ENCODE measurements at places on chromosomes 6 and 20. TPM values are rescaled to one million over a fixed set of nuclear protein-coding genes. Genes with fewer than 3 reads are reported as not detected.

GRCh38 chr20:47783828-47784598 is 1.3 kb downstream of the SULF2 start:
- DNase-seq: no peak

DNA sequence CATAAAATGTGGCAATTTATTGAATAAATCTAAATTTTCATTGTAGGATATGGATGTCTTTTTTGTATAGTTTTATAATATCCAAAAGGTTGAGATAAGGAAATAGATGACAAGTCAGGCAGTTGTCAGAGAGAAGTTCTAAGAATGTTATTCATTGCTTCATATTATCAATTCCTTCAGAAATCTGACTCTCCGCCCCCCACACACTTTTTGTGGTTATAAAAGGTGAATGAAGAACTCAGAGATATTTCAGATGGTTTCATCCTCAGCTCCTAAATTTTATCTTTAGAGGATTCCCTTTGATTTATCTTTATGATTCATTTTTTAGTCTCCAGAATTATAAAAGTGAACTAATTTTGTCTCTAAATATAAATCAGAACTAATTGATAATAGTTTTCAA is 136.1 kb upstream of the NOX3 start:
- DNase-seq: no peak

DNA sequence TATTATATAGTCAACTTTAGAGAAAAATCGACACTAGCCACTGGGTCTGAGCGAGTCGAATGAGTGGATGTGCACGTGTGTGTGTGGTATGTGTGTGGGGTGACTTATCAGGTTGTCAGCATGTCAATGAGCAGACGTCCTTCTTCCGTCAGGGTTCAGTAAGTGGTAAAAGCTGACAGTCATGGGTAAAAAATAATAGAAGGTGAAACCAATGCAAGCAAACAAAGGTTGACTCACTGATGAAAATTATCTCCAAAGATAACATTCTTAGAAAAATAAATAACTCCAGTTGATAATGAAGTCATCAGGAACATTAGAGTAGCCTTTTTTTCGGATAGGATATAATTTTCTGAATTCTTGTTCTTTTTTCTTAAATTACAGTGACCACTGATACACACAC is 243.8 kb upstream of the FOXQ1 start:
- peak; percentile 30 for DNase-seq

DNA sequence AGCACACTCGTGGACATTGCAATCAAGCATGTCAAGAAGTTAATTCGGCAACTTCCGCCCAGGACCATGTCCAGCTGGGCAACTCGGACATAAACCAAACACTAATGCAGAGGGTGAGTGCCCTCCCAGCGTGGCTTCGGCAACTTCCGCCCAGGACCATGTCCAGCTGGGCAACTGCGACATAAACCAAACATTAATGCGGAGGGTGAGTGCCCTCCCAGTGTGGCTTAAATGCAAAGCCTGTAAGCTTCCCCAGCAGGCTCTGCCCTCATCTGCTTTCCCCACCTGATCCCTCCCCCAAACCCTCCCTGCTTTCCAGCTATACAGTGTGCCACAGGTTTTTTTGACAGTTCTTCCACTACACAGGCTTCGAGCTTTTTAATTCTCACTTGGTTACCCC is 143.4 kb downstream of the PXDC1 start:
- no peak for DNase-seq

Gene TBX18
- total RNA-seq: 27.1 TPM

DNA sequence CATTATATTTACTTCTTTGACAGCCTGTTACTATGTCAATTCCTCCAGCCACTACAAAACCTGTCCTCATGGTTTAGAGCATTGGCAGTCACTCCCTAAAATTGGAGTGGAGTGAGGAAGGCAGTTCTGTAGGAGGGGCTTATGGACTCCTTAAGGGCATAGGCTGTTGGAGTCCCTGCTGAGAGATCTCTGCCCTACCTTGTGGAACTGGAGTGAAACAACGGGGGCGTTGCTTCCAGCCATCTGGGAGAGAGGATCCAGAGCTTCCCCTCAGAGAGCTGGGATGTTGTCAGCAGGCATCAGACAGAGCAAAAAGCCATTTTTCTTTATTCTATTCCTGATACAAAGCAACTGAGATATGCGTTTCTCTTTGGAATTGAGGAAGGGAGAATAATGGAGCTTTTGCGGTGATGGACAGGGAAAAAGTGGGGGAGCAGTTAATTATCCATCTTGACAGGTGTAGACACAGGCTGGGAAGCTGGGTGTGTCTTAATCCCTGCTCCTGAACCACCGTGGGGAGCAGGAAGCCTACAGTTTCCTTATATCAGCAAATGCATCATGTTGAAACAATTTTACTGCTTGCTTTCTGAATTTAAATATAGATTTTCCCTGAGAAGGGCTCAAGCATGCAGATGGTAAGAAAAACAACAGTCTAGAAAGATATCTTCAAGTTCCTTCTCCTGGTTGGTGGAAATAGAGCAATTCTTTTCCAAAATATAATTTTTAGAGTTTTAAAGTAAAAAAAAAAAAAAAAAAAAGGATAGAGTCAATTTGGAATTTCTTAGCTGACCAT is 402.5 kb downstream of the PLCB1 start:
- DNase-seq: no peak

Gene HLA-DMA
- 1.6 TPM for total RNA-seq

- no peak for DNase-seq
Observed at GRCh38 chr6:138310821-138311220, 66.9 kb upstream of the SMIM28 start.

DNA sequence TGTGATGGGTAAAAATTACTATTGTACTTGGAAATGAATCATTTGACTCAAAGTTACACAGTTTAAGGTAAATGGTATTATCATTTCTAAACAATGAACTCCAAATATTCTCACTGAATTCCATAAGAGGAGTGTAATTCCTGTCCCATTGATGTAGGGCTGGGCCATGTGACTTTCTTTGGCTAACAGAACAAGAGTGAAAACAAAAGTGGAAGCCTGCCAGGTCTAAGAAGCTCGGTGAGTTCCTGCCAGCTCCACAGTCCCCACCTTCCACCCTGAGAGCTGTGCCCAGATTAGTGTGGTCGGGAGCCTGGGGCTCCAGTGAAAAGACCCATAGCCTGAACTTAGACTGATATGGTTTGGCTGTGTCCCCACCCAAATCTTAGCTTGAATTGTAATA is 24.6 kb downstream of the TBXT start:
- DNase-seq: peak; percentile 54

Gene HLA-DQB1
- not detected for total RNA-seq

Gene ZNF341
- total RNA-seq: 0.90 TPM

DNA sequence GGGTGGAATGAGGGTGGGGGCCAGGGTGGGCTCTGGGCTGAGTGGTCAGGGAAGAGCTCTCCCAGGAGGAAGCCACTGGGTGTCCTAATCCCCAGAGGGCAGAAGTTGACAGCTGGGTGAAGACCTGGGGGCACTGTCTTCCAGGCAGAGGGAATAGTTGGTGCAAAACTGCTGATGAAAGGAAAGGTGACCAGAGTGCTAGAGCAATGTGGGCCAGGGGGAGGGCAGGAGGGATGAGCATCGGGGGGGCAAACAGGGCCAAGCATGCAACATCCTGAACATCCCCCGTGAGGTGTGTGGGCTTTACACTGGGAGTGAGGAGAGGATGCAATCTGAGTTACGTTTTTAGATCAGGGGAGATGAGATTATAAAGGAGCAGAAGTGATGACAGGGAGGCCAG is 97.8 kb downstream of the NOL4L start:
- no peak for DNase-seq

GRCh38 chr6:21359926-21360325 is 233.6 kb upstream of the SOX4 start:
- DNase-seq: no peak

DNA sequence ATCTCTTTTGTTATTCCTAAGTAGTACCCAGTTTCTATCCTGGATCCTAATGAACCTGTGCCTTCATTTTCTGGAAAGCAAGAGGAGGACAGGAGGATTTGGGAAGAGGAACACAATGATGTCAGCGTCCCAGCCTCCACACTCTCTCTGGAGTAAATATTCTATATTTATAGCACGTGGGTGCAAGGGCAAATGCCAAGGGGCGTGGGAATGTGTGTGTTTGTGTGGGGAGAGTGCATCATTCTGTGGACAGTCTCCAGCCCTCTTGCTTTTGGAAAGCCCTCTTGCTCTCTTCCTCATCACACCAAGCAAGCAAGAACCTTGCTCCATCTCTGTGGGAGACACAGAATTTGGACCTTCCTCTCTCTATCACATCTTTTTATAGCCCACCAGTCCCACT is 103.2 kb upstream of the EMILIN3 start:
- no peak for DNase-seq

DNA sequence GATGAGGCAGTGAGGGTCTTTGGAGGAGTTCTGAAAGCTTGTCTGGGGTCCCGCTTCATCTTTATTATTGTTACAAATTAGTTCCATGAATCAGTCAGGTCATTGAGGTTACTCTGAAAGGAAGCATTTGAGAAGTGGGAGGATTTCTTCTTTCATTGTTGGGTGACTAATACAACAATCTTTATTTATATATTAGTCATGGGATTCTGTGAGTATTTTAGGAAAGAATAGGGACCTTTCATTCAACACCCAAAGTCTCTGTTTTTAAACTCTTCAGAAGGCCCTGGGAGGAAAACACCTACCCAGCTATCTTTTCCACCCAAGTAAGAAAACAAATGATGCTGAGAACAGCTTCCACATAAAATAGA is 98.3 kb downstream of the SOD2 start:
- DNase-seq: peak; percentile 79

GRCh38 chr6:45591890-45592289 is 214.2 kb upstream of the SUPT3H start:
- no peak for DNase-seq

Gene MYO6
- total RNA-seq: 16.4 TPM

GRCh38 chr6:133895573-133896343 is 6.8 kb downstream of the TCF21 start:
- peak; percentile 48 for DNase-seq

GRCh38 chr6:159716247-159717096 is 10.8 kb upstream of the WTAP start:
- peak; percentile 99 for DNase-seq

Gene COL9A3
- total RNA-seq: 0.98 TPM

GRCh38 chr20:30811885-30812671 is 445.4 kb upstream of the DEFB115 start:
- peak; percentile 46 for DNase-seq

DNA sequence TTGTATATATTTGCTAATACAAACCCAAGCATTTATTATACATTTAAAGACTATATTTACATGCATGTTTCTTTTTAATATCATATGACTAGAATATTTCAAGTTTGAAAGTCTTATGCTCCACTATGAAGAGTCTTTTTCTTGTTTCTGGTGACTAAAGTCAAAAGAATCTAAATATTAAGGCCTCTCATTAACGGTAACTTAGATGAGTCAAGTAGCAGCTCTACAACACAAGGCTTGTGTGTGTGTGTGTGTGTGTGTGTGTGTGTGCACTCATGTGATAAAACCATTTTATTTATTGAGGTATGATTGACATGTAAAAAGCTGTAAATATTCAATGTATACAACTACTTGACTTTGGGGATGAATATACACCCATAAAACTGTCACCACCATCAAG is 275.6 kb downstream of the TFAP2B start:
- no peak for DNase-seq

Gene SOX18
- total RNA-seq: not detected
